Vein endothelial cell (primary cell): ENCODE measurements at places on chromosomes 5 and 9. TPM values are rescaled to one million over a fixed set of nuclear protein-coding genes. Genes with fewer than 3 reads are reported as not detected.

Gene IL13
- not detected in 2 replicates for total RNA-seq

Gene C5orf52
- not detected in 2 replicates for total RNA-seq

Gene SMC5
- total RNA-seq = 20.9 and 24.6 TPM in 2 replicates

Gene IL33
- 4.8 and 12.7 TPM in 2 replicates for total RNA-seq

Gene SLC34A3
- total RNA-seq = not detected in 2 replicates

Gene TRIP13
- total RNA-seq = 25.2 and 35.3 TPM in 2 replicates

Gene GZMA
- total RNA-seq = 0.33 TPM in 1 of 2 replicates, not detected in the other

Gene FAXDC2
- total RNA-seq = 6.2 and 8.8 TPM in 2 replicates
